WERI-Rb-1 (cell line): ENCODE measurements at places on chromosomes 7 and 10.

DNA sequence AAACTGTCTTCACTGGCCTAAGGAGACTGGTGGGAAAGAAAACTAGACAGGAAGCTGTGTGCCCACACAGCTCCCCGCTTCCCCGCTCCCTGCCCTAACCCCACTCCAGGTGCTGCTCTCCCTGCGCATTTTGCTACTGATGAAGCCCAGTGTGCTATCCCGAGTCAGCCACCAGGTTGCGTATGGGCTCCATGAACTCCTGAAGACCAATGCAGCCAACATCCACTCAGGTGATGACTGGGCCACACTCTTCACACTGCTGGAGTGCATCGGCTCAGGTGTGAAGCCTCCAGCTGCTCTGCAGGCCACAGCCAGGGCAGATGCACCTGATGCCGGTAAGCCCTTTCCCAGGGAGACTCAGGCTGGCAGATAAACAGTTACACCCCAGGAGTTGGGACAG, 20.3 kb upstream of the NFKB2 start:
- peak; percentile 42 for DNase-seq

GRCh38 chr10:1454428-1454827, 282.9 kb downstream of the ADARB2 start:
- DNase-seq: no peak

DNA sequence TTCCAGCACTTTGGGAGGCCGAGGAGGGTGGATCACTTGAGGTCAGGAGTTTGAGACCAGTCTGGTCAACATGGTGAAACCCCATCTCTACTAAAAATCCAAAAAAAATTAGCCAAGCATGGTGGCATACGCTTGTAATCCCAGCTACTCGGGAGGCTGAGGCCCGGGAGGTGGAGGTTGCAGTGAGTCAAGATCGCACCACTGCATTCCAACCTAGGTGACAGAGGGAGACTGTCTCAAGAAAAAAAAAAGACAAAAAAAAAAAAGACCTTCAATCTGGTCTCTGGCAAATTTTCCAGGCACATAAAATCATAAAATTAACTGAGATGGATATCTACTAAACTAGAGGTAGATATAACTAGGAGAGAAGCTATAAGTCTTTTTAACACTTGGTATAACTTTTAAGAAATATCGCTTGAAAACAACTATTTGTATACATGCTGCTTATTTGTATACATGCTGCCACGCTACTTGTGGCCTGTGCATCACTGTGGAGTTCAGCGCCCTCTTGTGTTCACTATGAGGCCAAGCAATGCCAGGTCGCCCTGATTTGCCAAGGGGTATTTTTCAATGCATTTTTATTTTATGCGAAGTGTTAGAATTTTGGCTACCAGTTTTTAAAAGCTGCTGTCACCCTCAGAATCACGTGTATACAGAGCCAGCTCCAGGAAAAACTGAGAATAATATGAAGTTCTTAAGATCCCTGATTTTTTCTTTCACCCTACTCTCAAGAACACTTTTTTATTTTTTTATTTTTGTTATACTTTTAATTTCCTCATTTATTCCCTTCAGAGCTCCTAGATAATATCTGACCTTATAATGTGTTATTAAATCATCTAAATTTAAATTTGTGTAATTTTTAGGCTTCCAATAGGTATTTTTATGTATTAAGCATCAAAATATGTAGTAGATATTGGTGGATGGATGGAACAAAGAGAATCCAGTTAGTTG, 26.7 kb downstream of the CYCS start:
- peak; percentile 40 for DNase-seq

- DNase-seq: no peak
Observed at GRCh38 chr7:64873155-64873500, 29.9 kb upstream of the ZNF273 start.

DNA sequence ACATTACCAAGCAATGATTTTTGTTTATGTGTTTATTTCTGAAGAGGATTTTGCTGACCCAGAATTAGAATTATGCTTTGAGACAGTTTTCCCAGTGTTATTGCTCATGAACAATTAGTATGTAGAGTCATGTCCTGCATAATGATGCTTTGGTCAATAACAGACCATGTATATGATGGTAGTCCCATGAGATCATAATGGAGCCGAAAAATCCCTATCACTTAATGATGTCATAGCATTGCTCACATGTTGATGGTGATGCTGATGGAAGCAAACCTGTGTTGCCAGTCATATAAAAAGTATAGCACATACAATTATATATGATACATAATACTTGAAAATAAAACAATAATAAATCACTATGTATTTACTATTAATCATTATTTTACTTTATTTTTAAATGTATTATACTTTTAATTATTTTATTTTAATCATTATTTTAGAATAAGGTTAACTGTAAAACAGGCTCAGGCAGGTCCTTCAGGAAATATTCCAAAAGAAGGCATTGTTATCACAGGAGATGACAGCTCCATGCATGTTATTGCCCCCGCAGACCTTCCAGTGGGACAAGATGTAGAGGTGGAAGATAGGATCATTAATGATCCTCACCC, 33.5 kb downstream of the AHR start:
- no peak for DNase-seq

DNA sequence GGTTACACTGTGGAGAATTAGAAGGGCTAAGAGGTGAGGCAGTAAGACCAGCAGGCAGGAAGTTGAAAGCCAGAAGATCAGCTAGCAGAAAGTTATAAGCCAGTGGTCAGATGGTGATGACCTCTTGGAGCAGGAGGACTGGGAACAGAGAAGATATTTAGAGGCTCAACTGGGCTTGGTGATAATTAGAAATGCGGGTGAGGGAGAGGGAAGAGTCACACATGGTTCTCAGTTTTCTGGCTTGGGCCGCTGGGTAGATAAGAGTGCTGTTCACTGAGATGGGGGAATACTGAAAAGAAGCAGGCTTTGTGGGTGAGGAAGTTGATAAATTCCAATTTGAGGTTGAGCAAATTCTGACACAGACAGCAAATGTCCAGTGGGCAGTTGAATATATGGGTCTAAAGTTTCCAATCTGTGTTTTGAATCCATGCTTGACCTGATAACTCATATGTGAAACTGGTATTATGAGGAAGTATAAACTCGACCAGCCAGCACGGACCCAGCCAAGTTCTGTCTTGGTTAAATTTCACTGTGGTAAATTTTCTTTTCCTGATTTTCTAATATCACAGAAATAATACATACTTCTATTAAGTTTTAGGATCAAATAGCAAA, 22.7 kb downstream of the LSMEM1 start:
- DNase-seq: no peak

DNA sequence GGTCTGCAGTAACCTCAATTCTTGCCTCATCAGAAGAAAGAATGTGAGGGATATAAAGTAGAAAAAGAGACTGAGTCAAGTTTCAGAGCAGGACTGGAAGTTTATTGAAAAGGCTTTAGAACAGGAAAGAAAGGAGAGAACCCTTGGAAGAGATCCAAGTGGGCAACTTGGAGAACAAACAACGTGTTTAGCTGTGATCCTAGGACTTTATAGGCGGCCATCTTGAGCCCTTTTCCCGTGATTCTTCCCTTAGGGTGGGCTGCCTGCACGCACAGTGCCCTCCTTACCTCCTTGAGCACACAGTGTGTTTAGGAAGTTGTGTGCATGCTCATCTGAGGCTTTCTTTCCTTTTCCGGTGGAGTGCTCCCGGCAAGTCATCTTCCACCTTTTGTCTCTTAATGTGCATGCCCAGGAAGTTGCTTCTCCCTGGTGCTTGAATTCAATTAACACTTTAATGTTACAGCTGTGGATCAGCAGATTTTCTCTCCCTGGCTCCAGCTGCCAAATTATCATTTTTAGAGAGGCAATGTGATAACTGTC, 59.8 kb downstream of the ENTPD1 start:
- DNase-seq: no peak

GRCh38 chr10:70053841-70054288, 1.2 kb downstream of the MACROH2A2 start:
- peak; percentile 34 for DNase-seq

DNA sequence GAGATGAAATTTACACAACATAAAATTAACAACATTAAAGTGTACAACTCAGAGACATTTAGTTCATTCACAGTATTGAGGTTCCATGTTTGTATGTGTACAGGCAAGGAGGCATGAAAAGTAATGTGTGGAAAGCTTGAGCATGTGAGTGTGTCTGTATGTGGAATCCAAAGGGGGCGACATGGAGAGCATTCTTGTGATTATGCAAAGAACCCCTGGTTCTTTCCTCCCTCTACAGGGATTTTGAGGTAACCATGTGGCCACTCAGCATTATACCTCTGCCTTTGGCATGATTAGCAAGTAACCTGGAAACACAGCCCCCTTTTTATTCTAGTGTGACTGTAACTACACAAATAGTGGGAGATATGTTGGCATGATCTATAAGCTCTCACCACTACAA, 21.0 kb downstream of the OR2F1 start:
- peak; percentile 24 for DNase-seq

GRCh38 chr10:77925795-77926565, 575 bp downstream of the DLG5 start:
- DNase-seq: peak; percentile 66

GRCh38 chr7:22989643-22990587, 24.0 kb downstream of the HYCC1 start:
- DNase-seq: no peak

DNA sequence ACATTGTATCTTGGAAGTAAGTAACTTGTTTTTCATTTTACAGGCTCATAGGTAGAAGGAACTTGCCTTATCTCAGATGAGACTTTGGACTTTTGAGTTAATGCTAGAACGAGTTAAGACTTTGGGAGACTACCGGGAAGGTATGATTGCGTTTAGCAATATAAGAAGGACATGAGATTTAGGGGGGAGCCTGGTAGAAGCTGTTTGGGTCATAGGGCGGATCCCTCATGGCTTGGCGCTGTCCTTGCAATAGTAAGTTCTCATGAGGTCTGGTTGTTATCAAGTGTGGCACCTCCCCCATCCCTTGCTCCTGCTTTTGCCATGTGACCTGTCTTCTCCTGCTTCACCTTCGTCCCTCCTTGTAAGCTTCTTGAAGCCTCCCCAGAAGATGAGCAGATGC, 110.3 kb downstream of the MKX start:
- no peak for DNase-seq

- no peak for DNase-seq
Observed at GRCh38 chr10:24207341-24207740, 1.6 kb upstream of the KIAA1217 start.

- DNase-seq: no peak
Observed at GRCh38 chr7:112145206-112145605, 61.0 kb downstream of the DOCK4 start.

GRCh38 chr10:101161494-101162299, 30.6 kb downstream of the TLX1 start:
- DNase-seq: peak; percentile 77

- DNase-seq: no peak
Observed at GRCh38 chr7:137628216-137628615, 218.6 kb downstream of the DGKI start.

GRCh38 chr10:36676756-36677430, 448.5 kb upstream of the ANKRD30A start:
- DNase-seq: no peak

- DNase-seq: no peak
Observed at GRCh38 chr7:131124001-131124629, 203.6 kb upstream of the MKLN1 start.

DNA sequence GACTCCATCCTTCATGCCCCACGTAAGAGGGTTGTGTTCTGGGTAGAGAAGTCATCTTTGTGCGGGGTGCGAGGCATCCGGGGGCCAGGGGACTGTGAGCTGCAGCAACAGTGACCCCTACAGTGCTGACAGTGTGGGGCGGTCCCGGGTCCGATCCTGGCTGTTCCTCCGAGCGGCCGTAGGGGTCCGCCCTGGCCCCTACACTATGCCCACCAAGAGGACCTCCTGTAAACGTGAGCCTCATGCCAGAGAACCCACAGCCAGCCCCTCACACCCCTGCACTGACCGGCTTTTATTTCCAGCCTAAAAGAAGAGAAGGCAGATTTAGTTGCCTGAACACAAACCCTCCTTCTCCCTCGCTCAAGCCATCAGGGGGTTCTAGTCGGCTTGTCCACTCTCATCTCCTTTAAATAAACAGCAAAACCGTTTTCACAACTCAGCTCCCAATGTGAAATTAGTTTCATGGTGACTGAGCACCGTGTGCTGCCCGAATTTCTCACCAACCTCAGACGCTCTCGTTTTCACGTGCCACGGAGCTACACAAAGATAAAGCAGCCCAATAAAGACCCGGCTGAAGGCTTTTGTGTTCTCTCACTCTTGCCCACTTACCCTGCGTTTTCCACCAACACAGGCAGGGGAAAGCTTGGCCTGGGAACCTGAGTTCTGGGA, 588.6 kb downstream of the PTPRN2 start:
- peak; percentile 35 for DNase-seq

DNA sequence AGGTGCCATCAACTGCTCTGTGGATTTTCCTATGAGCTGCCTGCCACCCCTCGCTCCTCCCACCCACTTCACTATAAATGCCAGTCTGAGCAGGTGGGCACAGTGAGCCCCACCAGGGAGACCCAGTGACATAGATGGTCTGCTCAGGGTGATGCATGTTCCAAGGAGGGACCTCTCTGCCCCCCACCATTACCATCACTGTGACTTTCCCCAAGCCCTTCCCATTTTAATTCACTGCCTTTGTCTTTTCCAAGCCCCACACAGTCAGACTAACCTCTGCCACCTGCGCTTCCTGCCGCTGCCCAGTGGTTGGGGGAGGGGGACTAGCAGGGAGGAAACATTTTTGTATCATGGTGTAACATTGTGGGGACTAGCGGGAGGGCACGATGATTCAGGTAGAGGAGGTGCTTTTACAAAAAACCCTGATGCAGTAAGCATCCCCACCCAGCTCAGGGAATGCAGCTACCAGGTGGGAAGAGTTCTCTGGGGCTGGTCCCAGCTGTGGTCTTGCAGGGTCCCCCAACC, 24.6 kb downstream of the PRSS2 start:
- DNase-seq: no peak

DNA sequence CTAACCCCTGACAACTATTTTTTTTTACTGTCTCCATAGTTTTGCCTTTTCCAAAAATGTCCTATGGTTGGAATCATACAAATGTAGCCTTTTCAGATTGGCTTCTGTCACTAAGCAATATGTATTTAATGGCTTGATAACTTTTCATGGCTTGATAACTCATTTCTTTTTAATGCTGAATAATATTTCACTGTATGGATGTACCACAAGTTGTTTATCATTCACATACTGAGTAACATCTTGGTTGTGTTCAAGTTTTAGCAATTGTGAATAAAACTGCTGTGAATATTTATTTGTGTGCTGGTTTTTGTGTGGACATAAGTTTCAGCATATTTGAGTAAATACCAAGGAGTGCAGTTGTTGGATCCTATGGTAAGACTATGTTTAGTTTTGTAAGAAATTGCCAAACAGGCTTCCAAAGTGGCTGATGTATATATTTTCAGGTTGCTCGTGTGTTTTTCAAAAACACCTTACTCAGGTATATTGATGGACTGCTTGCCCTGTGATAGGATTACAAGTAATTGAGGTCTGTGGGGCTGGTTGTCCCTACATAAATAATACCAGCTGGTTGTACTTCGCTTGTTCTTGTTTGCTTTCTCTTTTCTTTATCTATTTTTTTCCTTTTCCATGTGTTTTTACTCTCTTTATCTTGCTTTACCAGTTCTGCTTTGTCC, 23.0 kb downstream of the NRF1 start:
- no peak for DNase-seq

- no peak for DNase-seq
Observed at GRCh38 chr7:131483586-131483985, 72.8 kb downstream of the PODXL start.

GRCh38 chr7:24715661-24716479, 41.4 kb downstream of the GSDME start:
- peak; percentile 52 for DNase-seq
